ENCODE measurements at places on chromosomes 16 and 17.
A peak's percentile ranks its signal among the peaks of the same experiment; 100 is the strongest.

DNA sequence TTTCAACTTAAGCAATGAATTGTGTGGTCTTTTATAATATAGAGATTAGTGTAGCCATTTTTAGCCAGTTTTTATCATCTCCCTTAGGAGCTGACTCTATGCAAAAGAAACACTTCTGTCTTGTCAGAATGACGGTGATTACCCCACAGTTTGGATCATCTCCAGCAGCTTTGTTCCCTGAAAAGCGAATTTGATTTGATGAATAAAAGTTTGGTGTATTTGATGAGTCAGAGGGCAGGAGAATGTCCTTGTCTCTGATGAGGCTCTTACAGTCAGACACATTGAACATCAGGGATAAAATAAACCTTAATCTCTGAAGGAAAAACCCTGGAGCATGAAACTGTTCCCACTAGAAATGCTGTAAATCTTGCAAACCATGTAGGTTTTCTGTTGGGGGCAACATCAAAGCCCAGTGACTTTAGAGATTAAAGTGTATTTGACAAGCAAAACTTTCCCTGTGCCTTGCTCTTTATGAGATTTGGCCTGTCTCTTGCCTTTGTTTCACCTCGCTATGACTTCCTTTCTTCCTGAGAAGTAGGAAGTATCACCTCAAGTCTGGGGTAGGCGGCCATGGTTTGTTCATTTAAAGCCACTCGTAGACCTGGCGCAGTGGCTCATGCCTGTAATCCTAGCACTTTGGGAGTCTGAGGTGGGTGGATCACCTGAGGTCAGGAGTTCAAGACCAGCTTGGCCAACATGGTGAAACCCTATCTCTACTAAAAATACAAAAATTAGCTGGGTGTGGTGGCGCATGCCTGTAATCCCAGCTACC lies 209.3 kb downstream of the FTO start:
- DNase-seq: no peak

GRCh38 chr16:10942352-10943063 lies at the start of gene DEXI:
Gene DEXI (minus strand): TSS chr16:10942468. CDS start chr16:10942005, 463 bp downstream.
- peak; percentile 90 for DNase-seq

DNA sequence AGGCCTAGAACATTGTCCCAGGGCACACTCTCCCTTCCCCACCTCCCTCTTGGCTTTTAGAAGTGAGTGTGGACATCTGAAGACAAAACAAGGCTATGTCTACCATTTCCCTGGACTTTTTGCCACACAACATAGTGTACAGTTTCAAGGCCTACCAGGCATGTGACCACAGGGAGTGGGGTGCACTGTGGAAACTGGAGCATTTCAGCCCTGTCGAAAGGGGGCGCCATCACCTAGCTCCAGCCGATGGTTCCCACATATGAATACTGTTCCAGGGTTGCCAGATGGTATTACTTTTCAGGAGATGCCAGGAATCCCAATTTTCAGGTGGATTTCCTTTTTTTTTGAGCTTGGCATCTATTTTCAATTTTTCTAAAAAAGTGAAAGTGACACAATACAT lies 140.7 kb downstream of the KATNIP start:
- no peak for DNase-seq

DNA sequence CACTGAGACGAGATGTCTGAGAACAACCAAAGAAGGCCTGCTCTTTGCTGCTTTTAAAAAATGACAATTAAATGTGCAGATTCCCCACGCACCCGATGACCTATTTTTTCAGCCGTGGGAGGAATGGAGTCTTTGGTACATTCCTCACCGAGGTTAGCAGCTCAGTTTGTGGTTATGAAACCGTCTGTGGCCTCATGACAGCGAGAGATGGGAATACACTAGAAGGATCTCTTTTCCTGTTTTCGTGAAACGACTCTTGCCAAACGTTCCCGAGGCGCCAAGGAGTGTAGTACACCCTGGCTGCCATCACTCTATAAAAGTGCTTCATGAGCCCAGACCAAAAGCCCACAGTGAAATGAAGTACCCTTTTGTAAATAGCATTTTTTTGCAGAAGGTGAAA lies 87.8 kb downstream of the CRISPLD2 start:
- no peak for DNase-seq

- no peak for DNase-seq
Observed at GRCh38 chr16:56617212-56618085, 8.1 kb upstream of the MT1E start.

- no peak for DNase-seq
Observed at GRCh38 chr17:37826497-37827430, 81.9 kb upstream of the HNF1B start.

GRCh38 chr17:75881678-75882454 lies 3.5 kb upstream of the TRIM47 start:
- DNase-seq: peak; percentile 41

GRCh38 chr16:3983081-3983520 lies 102.6 kb upstream of the CREBBP start:
- DNase-seq: peak; percentile 7

- no peak for DNase-seq
Observed at GRCh38 chr17:68161644-68162428, 86.0 kb upstream of the AMZ2 start.

- no peak for DNase-seq
Observed at GRCh38 chr16:17426451-17426850, 44.3 kb downstream of the XYLT1 start.

DNA sequence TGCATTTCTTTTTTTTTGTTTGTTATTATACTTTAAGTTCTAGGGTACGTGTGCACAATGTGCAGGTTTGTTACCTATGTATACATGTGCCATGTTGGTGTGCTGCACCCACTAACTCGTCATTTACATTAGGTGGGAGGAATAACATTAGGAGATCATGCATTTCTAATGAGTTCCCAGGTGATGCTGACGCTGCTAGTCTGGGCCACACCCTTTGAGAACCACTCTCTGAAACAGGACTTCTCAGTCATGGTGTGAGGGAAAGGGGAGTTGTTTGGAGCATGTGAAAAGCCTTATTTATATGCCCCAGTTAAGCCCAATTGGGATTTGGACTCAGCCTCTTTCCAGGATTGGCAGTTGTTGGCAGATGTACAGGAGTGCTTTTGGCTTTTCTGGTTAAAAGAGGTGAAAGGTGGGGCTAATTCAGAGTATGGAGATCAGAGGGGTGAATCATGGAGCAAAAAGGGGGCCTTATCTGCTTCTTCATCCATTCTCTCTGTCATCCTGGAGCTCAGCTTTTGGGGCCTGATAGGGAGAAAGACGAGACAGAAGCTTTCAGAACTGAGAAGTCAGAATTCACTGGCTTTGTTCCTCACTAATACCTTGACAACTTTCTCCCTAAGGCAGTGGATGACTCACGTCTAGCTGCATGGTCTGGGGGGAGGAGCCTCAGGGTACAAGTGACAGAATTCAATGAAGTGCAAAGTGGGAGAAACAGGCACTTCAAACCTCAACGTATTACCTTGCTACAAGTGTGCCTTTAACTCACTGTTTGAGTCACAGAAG lies 180.0 kb upstream of the CACNG3 start:
- no peak for DNase-seq

DNA sequence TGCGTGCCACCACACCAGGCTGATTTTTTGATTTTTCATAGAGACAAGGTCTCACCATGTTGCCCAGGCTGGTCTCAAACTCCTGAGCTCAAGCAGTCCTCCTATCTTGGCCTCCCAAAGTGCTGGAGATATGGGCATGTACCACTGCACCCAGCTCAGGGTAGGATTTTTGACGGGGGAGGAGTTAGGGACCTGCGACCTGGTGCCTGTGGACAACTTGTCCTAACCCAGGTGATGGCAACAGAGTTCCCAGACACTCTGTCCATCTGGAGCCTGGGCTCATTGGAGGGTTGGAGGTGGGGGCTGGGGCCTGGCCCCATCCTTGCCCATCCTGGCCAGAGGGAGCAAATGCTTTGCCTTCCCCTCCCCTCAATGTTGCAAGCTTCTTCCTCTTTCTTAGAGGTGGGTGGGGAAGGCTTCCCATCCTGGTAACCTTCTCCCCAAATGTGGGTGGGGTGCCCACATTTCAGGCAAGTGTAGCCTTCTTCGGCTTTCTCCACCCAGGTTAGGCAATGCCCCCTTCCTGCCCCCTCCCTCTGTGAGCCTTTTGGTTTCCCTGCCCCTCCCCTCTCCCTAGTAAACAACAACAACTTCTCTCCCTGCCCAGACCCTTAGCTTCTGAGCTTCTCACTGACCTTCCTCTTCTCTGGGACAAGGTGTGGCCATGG lies 24.9 kb downstream of the RARA start:
- no peak for DNase-seq

DNA sequence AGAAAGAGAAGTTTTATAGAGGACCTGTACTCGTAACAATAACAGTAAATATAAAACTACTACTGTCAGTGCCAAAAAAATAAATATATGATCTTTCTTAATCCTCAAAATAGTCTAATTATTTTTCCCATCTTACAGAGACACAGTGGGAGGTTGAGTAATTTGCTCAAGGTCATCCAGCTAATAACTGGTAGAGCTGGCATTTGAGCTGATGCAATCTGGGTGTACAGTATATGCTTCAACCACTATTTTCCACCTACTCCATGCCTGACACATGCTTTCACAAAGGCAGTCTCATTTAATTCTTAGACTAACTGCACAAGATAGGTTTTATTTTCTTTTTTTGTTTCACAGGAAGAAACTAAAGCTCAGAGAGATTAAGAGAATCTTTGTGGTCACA lies 33.6 kb downstream of the PIGL start:
- no peak for DNase-seq

- no peak for DNase-seq
Observed at GRCh38 chr16:72255786-72256185, 83.8 kb upstream of the PMFBP1 start.

DNA sequence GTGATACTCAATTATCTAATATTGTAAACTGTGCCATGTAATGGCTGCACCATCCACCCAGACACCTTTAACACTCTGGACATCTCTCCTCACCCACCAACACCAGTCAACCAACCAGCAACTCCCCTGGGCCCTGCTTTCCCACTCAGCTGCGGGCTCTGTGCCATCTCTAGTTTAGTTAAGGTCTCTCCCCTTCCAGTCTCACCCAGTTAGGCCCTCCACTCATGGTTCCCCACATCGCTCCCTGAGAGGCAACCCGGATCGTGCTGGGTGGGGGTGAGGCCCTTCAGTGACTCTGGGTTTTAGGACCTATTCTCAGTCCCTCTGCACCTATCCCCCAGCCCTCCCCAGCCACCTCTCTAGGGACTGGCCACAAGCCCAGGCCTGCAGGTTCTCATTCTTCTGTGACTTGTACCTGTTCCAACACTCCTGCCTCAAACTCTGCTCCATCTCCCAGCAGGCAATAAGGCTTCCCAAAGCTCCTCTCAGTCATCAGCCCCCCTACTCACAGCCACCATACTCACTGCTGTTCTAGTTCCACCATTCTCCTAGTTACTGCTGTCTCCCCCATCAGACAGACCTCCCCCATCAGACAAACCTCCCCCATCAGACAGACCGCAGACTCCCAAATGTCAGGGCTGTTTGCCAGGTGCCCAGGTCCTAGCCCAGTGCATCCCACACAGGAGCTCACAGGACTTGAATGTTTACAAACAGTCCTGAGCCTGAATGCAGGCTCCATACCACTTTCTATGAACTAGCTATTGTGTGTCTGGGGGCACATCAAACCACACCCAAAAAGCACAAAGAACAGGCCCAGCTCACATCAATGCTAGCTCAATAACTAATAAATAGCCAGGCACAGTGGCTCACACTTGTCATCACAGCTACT lies 2.6 kb downstream of the TK2 start:
- no peak for DNase-seq

GRCh38 chr17:78790552-78790951 lies 8.5 kb upstream of the CYTH1 start:
- DNase-seq: no peak

- no peak for DNase-seq
Observed at GRCh38 chr17:17320911-17321220, 17.7 kb downstream of the NT5M start.

DNA sequence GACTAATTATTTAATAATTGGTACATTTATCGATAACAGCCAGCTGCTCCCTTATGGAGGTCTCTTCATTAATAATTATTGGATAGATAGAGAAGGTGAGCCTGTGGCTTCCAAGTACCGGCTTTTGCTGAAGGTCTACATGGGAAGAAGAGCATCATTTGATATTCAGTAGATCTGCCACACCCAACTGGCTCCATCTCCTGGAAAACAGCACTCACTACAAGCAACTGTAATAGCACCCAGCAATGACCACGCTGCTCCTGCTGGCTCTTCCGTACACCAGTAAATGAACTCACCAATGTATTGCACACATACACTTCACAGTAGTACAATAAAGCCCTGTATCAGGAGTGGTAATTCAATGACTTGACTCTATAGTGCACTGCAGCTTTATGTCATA lies 19.5 kb downstream of the MARVELD3 start:
- no peak for DNase-seq

DNA sequence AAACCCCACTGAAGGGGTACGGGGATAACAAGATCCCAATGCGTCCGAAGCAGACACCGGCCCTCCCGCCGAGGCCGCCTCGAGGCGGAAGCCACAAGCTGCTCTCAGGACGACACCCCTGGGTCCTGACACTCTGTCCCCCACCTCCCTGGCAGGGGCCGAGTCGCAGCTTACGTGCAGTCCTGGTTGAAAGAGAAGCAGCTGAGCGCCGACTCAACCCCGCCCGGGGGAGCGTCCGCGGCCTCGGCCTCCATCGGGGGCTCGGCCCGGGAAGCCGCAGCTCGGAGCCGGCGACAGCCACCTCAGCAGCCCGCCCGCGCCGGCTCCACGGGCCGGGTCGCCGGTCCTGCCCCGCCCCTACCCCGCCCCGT lies at the start of gene WIPI1:
TSS of gene WIPI1 (minus strand) at position 329 of the 371 bp plus-strand sequence. CDS start at position 254, 75 bp downstream.
- no peak for DNase-seq

DNA sequence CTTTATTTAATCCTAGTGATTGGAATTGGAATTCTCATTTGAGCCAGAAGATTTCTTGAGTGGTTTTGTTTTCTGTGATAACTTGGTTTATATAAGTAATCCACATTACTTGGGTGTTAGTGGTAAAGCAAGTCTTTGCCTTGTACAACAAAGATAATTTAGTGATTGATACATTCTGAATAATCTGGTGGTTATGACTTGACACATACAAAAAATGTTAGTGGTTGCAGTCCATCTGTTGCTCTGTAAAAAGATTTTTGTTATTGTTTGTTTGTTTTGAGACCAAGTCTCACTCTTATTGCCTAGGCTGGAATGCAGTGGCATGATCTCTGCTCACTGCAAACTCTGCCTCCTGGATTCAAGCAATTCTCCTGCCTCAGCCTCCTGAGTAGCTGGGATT lies 13.2 kb downstream of the OMG start:
- no peak for DNase-seq

- peak; percentile 53 for DNase-seq
Observed at GRCh38 chr17:42428141-42428944, 5.3 kb upstream of the CAVIN1 start.

GRCh38 chr16:11200592-11200991 lies 55.4 kb downstream of the SOCS1 start:
- DNase-seq: no peak

Measured in T-helper 2 cell (primary cell).